ENCODE measurements at places on chromosomes 12 and 14.

- no peak for DNase-seq
Measured at GRCh38 chr12:121807642-121808347, 4.0 kb downstream of the SETD1B start.

DNA sequence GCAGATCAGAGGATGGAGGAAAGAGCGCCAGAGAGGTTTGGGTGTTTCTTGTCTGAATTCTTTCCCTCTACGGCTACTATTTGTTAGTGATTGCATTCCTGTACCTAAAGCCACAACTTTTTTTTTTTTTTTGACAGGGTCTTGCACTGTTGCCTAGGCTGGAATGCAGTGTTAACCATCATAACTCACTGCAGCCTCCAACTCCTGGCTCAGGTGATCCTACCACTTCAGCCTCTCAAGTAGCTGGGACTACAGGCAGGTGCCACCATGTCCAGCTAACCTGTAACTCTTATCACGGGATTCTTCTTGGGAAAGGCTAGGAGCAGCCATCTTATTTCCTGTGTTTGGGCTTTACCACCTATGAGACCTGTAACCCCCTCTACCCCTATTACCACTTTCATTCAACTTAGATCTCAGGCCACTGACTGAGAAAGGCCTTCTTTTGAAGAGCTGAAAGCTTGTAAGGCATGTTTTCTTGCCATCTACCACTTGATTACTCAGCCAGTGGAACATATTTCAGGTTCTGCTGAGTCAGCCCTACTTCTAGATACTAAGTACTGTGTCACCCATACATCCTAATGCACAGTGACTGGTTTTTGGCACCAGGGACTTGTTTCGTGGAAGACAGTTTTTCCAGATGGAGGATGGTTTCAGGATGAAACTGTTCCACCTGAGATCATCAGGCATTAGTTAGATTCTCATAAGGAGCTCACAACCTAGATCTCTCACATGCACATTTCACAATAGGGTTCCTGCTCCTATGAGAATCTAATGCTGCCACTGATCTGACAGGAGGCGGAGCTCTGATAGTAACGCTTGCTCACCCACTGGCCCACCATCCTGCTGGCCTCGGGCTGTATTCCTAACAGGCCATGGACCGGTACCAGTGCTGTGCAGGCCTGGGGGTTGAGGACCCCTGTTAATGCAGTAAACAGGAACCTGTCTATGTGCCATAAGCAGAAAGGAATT is 6.9 kb downstream of the VEZT start:
- no peak for DNase-seq

- no peak for DNase-seq
Measured at GRCh38 chr12:110600254-110600653, 13.7 kb upstream of the TCTN1 start.

DNA sequence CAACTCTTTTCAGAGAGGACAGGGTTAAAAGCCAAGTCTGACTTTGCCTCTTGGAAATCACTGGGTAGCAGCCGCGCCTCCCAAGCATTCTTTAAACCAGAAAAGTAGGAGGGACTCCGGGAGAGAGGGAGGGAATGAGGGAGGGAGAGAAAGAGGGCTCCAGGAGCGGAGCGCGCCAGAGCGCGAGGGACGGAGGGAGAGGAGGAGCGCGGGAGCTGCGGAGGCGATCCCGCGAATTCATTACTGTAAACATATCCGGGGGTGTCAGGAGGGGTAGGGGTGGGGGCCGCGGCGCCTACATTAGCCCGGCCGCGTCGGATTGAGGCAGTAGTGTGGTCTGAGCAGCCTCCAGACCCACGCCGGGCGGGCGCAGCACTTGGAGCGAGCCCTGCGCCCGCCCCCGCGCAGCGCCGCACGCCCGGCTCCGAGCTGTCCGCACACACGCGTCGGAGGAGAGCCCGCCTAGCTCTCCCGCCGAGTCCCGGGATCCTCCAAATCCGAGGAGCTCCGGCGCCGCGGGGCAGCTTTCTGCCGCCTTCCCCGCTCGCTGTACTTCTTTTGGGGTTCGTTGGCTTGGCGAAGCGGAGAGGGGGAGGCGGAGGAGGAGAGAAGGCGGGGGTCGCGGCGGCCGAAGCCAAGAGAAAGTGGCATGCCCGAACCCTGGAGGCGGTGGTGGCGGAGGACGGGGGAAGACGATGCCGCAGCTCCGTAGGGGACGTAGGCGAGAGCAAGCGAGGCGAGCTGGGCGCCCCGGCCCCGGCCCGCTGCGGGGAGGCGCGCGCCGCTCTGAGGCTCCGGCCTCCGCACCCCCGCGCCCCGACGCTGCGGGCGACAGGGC is 3.3 kb downstream of the FLRT2 start:
- DNase-seq: peak; percentile 35

GRCh38 chr12:47378907-47379306 is 299.1 kb upstream of the AMIGO2 start:
- DNase-seq: no peak

GRCh38 chr12:129941618-129942017 is 37.8 kb upstream of the TMEM132D start:
- no peak for DNase-seq

GRCh38 chr14:63273129-63273528 is 45.6 kb downstream of the GPHB5 start:
- no peak for DNase-seq

DNA sequence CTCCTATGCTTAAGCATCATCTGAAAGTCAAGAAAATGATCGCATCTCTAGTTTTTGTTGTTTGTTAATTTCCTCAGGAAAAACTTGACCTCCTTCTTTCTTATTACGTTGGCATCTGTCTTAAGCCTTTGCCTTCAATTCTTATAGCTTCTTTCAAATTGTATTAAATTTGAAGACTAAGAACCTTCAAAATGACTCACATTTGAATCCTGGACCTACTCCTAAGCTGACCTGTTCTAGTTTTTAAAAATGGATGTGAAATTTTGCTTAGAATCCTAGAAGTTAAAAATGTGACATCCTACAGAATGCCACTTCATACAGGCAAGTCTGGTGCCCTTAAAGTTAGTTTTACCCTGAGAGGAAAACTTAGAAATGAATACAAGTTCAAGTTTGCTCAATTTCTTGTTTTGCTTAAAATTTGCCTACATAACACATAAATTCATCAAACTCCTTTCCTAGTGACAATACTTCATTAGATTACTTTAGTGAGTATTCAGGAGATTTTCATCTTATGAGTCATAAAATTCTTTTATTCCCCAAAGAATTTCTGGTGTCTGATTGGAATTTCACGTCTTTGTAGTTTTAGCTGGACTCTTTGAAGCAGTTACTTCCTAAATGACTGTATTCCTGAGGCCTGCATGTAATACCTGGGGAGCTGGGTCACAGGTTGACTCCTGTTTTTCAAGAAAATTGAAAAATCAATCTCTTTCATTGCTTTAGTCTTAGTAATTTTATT is 152.3 kb downstream of the MSRB3 start:
- no peak for DNase-seq

GRCh38 chr14:50734950-50735695 is 67.0 kb upstream of the SAV1 start:
- DNase-seq: no peak

GRCh38 chr12:25723336-25723735 is 170.3 kb upstream of the LMNTD1 start:
- no peak for DNase-seq

DNA sequence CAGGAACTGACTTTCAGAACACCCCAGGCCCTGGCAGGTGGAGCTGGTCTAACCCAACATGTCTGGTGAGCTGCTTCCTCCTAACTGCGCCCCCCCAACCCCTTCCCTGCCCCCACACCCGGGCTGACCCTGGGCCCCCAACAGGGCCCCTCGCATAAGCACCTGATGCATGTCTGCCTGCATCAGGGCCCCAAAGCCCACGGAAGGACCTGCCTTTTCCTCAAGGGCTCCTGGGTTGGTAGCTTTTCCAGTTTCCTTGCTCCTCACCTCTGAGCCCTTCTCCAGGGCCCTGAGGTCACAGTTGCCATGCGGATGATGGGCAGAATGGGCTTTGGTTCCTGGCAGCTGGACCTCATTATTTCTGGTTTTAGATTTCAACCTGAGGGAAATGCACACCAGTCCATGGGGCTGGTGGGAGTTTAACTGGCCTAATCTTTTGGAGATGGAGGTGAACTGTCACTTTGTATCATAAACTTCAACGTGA is 18.5 kb downstream of the TESC start:
- no peak for DNase-seq

- DNase-seq: no peak
Measured at GRCh38 chr12:13153180-13153579, 43.3 kb upstream of the EMP1 start.

GRCh38 chr12:103085541-103085940 is 128.1 kb downstream of the ASCL1 start:
- no peak for DNase-seq

GRCh38 chr12:115075552-115076170 is 391.7 kb upstream of the TBX3 start:
- no peak for DNase-seq

GRCh38 chr14:51058382-51058781 is 36.5 kb downstream of the TRIM9 start:
- DNase-seq: no peak

- peak; percentile 89 for DNase-seq
Measured at GRCh38 chr12:113152835-113153814, 3.6 kb downstream of the CFAP73 start.

- no peak for DNase-seq
Measured at GRCh38 chr12:19144985-19145384, 15.5 kb downstream of the PLEKHA5 start.

- no peak for DNase-seq
Measured at GRCh38 chr14:93263416-93263815, 56.4 kb downstream of the UBR7 start.

DNA sequence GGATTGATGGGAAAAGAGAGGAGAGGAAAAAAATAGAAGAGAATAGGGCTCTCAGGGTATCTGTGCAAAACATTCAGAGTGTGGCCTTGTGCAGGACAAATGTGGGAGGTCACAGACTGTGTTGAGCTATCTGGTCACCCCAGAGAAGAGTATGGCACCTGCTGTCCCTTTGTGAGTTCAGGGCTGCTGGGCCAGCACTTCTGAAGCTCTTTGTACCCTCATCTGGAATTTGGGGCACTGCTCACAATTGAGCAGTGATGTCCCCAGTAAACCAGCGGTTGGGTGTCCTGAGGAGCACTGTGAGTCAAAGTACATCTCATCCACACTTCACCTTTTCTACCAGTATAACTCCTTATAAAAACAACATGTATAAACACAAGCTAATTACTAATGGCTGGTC is 2.6 kb upstream of the KRT81 start:
- DNase-seq: no peak

DNA sequence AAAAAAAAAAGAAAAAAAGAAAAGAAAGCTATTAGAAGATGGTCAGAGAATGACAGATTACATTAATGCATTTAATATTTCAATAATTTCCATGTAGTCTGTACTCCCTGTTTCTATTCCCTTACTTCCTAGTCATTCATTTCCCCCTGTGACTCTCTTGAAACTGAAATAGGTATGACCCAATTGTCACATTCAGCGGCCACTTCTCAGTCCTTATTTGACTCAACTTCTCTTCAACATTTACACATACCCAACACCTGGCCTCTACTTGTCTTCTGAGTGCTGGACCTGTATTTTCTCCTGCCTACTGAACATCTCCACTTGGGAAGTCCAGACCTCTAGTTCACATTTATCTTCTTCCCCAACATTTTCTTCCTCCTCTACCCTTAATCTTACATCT is 7.2 kb downstream of the EEA1 start:
- no peak for DNase-seq

DNA sequence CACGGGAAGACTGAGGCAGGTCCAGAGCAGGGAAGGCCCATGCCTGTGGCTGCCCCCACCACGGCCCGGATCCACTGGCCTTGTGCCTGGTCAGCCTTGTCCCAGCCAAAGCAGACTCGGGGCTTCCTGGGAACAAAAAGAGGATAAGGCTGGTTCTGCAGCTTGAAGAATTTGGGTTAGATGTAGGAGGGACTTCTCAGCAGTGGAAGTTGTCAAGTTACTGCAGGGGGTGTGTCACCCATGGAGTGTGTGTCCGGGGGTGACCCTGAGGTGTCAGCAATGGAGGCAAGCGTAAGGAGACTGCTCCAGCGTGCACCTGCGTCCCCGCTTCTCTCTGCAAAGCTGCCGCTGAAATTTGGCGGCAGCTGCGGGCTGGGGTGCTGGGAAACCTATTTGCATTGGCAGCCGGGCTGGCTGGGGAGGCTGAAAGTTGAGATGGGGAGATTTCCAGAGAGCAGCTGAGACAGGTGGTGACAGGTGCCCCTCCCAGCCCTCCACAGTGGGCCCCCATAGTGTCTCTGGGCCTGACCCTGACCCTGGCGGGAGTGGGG is 12.5 kb upstream of the TNFAIP2 start:
- DNase-seq: no peak

DNA sequence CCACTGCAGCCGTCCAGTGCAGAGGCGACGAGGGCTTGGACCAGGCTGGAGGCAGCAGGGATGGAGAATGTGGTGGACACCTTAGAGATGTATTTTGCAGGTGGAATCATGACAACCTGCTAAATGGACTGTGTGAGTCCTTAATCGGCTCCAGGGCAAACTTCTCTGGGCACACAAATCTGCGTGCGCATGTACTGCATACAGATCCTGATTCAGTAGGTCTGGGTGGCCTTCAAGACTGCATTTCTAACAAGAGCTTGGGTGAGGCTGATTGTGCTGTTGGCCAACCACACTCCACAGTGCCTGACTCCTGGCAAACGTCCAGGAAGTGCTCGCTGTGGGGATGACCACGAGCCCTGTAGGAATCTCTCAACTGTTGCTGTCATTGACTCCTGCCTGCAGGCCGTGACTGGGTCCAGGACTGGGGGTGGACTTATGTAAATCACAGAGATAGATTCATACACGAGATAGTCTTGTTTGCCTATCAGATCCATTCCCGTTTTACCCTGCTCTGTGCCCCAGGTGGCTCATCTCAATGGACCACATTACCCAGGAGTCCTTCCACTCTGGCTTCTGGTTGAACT is 27.2 kb downstream of the JDP2 start:
- no peak for DNase-seq

GRCh38 chr14:77603654-77604255 is 12.7 kb downstream of the SPTLC2 start:
- no peak for DNase-seq

DNA sequence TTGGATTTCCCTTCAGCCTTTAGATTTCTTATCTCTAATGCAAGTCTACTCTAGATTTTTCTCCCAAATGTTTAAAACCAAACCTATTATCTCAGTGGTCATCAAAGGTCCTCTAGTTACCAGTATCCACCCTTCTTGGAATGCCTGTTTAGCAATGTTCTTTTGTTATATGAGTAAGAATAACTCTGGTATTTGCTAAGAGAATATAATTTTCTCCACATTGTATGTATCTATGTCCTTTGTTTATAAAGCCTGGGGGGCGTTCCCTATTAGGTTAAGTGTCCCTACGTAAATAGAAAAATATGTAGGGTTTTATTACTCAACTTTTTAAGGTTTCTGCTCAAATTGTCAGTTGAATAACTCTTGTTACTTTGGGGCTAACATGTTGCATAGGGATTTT is 27.3 kb downstream of the PPM1A start:
- no peak for DNase-seq

- no peak for DNase-seq
Measured at GRCh38 chr14:81298911-81299310, 78.2 kb upstream of the GTF2A1 start.
